ENCODE measurements at places on chromosomes 4 and X.

DNA sequence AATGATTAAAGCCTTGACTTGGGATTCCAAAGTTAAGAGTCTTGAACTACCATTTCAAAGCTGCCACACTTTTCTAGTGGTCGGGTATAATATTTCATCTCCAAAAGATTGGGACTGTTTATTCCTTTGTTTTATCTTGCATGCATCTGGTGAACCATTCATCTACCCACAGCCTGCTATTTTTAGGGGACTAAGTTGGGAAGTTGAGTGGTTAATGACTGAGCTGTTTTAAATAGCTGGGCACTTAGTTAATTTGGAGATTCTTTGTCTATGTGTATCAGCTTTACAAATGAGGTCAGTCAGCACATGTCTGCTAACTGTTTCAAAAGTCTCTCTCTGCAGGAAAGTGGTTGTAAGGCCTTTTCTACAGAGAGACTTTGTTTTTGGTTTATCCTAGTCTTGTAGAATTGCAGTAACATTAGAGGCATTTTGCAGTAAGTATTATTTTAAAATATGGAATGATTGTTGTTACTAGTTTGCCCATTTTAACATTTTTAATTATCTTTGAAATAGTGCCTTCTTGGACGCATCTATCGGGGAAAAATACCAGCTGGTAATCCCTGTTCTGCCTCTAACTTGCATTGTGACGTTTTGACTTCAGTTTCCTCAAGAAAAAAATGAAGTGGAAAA is 8.2 kb downstream of the BMP2K start:
- no peak for DNase-seq

DNA sequence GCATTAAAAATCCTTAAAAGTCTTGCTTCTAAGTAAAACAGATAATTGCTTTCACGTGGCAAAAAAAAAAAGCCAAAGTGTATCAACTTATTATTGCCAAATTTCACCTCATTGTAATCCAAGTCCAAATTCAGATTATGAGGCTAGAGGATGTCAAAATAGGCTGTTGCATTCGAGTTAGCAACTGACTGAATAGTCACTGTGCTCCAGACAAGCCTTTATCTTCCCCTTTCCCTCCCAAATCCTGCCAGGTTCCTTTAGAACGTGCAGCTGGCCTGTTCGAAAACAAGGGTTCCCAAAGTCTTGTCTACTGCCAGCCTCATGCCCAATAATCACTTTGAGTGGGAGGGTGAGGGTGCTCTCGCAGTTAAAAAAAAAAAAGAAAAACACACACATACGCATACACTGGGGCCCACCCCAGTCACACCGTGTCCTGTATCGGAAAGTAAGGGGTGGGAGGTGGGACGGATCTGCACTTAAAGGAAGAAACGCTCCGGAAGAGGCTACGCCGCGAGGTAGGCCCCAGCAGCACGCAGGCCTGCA is 603 bp downstream of the MAD2L1 start:
- DNase-seq = no peak

- no peak for DNase-seq
These were observed 164.2 kb upstream of the NRK start for GRCh38 chrX:105658136-105658535.

DNA sequence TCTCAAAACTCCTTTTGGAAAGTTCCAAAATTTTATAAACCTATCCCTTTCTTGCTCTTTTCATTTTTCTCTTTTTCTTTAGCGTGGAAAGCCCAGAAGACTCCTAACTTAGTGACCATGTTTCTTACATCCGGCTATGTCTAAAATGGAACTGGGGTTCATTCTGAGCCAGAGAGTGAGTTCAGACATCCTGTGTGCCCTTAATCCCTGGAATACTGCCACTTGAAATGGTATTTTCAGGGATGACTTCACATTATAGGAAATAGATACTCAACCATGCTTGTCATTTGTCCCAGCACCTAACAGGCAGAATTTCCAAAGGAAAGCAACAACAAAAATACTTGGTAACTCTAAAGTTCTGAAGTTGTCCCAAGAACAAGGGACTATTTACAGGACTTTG is 379.6 kb downstream of the ARHGAP24 start:
- DNase-seq = no peak

DNA sequence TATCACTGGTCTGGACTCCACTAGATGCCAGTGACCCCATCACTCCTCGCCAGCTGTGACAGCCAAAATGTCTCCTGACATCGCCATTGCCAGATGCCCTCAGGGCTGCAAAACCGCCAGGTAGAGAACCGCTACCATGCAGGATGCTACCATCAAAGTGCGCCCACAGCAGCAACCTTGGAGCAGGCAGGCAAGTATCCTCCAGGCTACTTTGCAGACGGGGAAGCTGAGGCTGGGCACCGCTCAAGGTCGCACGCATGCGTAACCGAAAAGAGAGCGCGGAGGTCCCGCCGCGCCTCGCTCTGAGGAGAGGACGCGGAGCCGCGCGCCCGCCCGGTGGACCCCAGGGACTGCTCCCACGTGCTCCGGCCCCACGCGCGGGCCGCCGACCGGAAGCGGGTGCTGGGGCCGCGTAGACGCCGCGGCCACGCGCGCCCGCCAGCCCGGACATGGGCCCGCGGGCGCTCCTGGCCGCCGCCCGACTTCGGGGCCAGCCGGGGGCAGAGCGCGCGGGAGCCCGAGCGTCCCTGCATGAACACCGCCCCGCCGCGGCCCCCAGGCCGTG is at the start of gene STS:
STS (plus strand) TSS at position 300 of the 565 bp plus-strand sequence. CDS start 105,488 bp downstream, outside the sequence.
- DNase-seq = peak; percentile 72

DNA sequence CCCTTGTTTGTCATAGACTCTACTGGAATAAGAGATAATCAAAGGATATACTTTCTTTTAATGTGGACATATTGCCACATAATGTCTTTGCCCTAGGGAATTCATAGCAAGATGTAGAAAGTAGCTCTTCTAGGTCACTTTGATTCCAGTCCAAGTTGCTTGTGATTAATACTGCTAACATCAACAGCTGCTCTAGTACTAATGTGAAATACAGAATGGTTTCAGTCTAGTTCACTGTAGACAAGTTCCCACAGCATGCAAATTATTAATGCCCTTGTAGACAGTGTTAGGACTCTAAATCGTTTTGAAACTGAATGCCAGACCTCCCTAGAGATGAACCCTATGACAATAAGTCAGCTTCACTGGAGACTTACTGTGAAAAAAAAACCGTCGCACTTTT is 494.6 kb upstream of the ATOH1 start:
- no peak for DNase-seq

- no peak for DNase-seq
These were observed 283.9 kb upstream of the FGF13 start for GRCh38 chrX:138995458-138995857.

- DNase-seq = no peak
These were observed 22.6 kb downstream of the SLC25A4 start for GRCh38 chr4:185165605-185166063.

GRCh38 chr4:6668391-6668790 is 25.3 kb upstream of the S100P start:
- DNase-seq = no peak

DNA sequence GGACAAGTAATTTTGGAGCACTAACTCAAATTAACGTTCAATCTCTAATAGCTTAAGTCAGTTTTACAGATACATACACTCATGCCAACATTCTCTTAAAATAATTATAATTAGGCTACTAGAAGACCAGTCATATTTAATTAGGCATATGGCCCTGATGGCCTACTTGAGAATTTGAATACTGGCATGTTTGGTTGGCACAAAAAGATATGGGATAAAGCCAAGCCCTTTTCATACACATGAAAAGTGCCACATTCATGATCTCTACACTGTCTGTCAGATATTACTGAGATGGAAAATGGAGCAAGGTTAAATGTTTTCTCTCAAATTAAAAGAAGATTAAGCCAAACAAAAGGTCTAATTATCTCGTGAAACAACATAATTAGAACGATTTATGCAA is 1091.0 kb downstream of the C4orf33 start:
- DNase-seq = no peak

- DNase-seq = no peak
These were observed 31.8 kb upstream of the MTM1 start for GRCh38 chrX:150536455-150537116.

- no peak for DNase-seq
These were observed 67.4 kb downstream of the CNGA2 start for GRCh38 chrX:151801980-151802379.

- DNase-seq = no peak
These were observed 69.4 kb upstream of the ZNF518B start for GRCh38 chr4:10526429-10527222.

GRCh38 chr4:89486042-89486441 is 178.4 kb upstream of the GPRIN3 start:
- DNase-seq = no peak

DNA sequence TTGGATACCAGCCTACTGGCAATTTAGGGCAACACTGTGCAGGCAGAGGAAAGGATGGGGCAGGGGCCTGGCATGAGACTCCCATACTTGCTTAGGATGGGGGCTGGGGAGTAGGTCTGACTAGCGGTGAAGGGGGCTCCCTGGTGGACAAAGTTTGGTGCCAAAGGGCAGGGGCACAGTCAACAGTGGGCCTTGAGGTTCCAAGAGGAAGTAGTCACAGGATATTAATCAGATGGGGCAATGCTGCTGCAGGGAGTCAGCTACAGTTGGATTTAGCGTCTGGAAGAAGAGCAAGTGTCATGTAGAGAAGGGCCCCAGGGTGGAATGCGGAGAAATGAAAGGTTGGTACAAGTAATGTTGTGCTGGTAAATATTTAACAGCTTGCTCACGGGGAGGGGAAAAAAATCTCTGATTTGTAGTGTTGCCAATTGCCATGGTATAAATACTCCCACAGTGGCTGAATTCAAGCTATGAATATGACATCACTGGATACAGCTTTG is 139.4 kb downstream of the PJA1 start:
- DNase-seq = no peak

DNA sequence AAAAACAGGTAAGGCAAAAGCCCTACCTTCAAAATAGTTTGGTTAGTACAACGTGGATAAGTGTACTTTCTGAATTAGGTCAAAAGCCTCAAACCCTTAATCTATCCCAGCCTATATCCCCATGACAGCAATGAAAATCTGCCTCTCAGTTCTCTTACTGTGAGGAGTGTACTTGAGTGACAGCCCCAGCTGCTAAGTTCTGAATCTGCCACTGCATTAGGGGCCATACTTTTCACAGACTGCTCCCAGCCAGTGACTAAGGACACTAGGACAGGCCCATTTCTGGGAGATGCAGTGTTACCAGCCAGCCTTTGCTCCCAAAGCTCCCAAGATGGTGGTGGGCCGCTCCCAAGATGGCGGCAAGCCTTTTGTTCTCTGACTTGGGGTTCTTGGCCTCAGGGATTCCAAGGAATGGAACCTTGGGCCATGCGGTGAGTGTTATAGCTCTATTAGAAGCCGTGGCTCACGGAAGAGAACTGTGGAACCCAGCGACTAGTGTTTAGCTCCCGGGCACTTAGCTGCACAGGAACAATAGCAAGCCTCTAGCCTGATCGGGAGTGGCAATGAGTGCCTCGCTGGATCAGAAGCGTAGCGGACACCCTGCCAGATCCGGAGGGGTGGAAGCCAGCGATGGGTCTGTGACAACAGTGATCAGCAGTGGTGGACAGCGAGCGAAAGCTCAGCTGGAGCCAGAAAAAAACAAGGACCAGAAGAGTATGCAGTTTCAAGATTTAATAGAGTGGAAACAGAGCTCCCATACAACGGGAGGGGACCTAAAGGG is 175.6 kb upstream of the NRK start:
- no peak for DNase-seq

GRCh38 chrX:29561417-29561816 is 653.9 kb upstream of the MAGEB2 start:
- DNase-seq = no peak

DNA sequence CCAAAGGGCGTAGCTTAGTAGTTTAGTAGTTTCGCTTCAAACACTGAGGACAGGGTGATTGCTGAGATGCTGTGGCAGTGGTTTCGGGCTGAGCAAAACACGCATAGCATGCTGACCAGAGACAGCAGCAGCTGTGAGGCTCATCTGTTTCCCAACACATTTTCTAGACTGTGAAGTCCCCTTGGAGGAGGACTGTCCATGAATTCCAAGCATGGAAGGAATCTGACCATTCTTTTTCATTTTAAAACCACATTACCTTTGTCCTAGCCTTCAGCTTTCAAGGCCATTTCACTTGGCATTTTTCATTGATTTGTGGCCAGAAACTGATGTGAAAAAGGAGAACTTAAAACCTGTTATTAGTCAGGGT is 240.9 kb downstream of the PALLD start:
- DNase-seq = no peak

GRCh38 chrX:105723966-105724735 is 98.2 kb upstream of the NRK start:
- no peak for DNase-seq

Data from head of caudate nucleus (tissue), 42 donors.